Placental pericyte (primary cell): ENCODE measurements at places on chromosomes 6 and 20. TPM values are rescaled to one million over a fixed set of nuclear protein-coding genes. Genes with fewer than 3 reads are reported as not detected.

The SOX12 gene
- 10.1 and 10.3 TPM in 2 replicates for total RNA-seq

The ARMH2 gene
- not detected in 2 replicates for total RNA-seq

The CCN6 gene
- not detected in 2 replicates for total RNA-seq

The AVP gene
- not detected in 2 replicates for total RNA-seq

The KIAA0408 gene
- 0.22 and 1.1 TPM in 2 replicates for total RNA-seq
